ENCODE measurements at places on chromosomes 2 and 18. TPM values are rescaled to one million over a fixed set of nuclear protein-coding genes. Genes with fewer than 3 reads are reported as not detected.
A peak's percentile ranks its signal among the peaks of the same experiment; 100 is the strongest.

DNA sequence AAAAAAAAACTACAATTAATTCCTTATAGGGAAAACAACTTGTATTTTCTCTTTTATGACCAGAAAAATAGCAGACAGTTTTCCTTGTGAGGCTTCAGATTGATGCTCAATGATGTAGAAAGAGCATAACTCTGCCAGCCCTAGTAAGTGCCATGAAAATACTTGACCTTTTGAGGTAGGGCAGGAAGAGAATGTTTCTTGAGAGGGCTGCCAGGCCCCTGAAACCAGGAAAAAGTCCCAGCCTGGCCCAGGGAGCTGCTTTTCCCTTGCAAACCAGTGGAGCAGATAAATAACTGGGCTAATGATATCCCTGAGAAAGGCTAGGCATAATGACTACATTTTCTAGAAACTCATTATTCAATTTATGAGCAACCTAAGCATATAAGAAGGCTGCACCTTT, 126.8 kb downstream of the SLC8A1 start:
- no peak for DNase-seq
- peaks cover 5% of the 10 kb centered on the region for H3K4me1 ChIP-seq
- no peak overlapping the region for H3K4me3 ChIP-seq

DNA sequence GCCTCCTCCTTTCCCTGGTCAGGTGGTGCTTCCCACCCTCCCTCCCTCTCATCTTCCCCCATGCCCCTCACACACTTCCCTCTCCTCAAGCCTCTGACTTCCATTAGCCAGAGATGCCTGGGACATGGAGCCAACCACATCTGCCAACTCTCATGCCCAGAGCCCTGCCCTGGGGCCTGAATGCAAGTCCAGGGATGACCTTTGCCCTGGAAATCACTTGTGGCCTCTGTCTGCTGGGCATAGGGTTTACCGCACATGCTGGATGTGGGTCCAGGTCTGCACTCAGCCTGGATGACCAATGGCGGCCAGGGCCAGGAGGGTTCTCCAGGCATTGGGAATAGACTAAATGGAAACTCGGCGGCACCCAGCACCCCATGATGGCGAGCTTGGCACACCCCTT, 98.9 kb downstream of the SEPTIN10 start:
- peak overlapping the region; percentile 30 for H3K27ac ChIP-seq
- peaks cover 3% of the 10 kb centered on the region for H3K4me1 ChIP-seq
- H3K36me3 ChIP-seq, result no peaks in the 10 kb centered on the region
- H3K27me3 ChIP-seq, result no peaks in the 10 kb centered on the region
- DNase-seq, result no peak

DNA sequence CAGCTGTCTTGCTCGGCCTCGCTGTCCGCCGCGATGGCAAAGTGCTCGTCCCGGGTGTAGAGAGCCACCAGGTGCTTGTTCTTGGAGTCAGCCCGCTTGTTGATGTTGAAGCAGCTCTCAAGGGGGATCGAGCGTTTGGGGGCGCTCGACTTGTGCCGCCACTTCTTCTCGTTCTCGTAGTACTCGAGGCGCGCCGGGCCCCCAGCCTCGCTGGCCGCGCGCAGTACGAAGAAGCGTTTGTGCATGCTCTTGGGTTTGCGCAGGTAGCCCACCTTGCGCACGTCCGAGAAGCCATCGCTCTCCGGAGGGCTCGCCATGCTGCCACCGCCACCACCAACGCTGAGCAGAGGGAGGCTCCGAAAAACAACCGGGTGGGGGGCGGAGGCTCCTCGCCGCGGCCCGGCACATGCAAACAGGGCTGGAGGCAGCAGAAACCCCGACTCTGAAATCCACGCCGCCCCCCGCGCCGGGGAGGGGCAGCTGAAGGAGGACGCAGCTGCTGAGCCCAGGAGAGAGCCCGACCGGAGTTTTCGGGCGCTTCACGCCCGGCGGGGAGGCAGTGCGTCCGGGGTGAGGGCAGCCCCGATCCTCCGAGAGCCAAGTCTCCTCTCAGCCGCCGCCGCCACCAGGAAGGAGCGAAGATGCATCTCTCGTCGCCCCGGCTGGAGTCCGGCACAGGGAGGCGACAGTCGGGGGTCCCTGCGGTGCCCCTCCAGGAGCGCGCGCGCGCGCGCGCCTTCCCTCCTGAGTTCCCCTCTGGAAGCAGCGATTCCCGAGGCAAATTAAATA, 1.0 kb downstream of the IRS1 start:
- peak overlapping the region; percentile 83 for H3K4me3 ChIP-seq
- DNase-seq, result peak; percentile 48

- peaks cover 6% of the 10 kb centered on the region for H3K36me3 ChIP-seq
- peak overlapping the region; percentile 3 for H3K27ac ChIP-seq
- peaks cover 68% of the 10 kb centered on the region for H3K4me1 ChIP-seq
- H3K27me3 ChIP-seq, result no peaks in the 10 kb centered on the region
Measured at GRCh38 chr2:47888581-47889280, 17.6 kb downstream of the FBXO11 start.

GRCh38 chr2:234716271-234716670, 219.4 kb upstream of the ARL4C start:
- H3K4me1 ChIP-seq, result no peaks in the 10 kb centered on the region
- peaks cover 8% of the 10 kb centered on the region for H3K27me3 ChIP-seq
- DNase-seq, result no peak
- no peaks in the 10 kb centered on the region for H3K36me3 ChIP-seq
- H3K4me3 ChIP-seq, result no peak overlapping the region

DNA sequence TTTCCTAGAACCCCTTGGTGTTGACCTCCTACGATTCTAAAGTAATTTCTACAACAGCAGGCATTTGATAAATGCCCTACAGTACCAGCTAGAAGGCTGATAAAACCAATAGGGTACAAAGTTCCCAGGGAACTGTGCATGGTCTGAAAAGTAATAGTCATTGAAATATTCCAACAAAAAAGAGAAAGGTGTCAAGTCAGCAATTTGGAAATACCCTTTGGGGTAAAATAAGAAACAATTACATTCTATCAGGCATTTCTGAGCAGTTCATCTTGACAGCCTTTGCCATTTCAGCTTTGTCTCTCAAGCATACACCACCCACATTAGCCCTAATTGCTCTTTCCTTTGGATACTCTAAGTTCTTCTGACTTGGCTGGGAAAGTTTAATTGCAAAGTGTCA, 542.9 kb upstream of the DDX18 start:
- H3K27me3 ChIP-seq, result no peaks in the 10 kb centered on the region
- no peak for DNase-seq
- no peak overlapping the region for H3K27ac ChIP-seq
- H3K4me3 ChIP-seq, result no peak overlapping the region
- H3K36me3 ChIP-seq, result no peaks in the 10 kb centered on the region

- H3K27me3 ChIP-seq, result peaks cover 64% of the 10 kb centered on the region
- H3K4me3 ChIP-seq, result no peak overlapping the region
- no peaks in the 10 kb centered on the region for H3K36me3 ChIP-seq
- H3K4me1 ChIP-seq, result peaks cover 19% of the 10 kb centered on the region
- H3K27ac ChIP-seq, result no peak overlapping the region
Measured at GRCh38 chr18:22173221-22173927, 4.0 kb downstream of the GATA6 start.

- no peaks in the 10 kb centered on the region for H3K4me1 ChIP-seq
- no peak overlapping the region for H3K27ac ChIP-seq
- no peak overlapping the region for H3K4me3 ChIP-seq
- no peaks in the 10 kb centered on the region for H3K27me3 ChIP-seq
- DNase-seq, result no peak
Measured at GRCh38 chr18:77815666-77816338, 566.2 kb downstream of the GALR1 start.

- DNase-seq, result no peak
- no peaks in the 10 kb centered on the region for H3K4me1 ChIP-seq
- H3K27me3 ChIP-seq, result no peaks in the 10 kb centered on the region
- H3K4me3 ChIP-seq, result no peak overlapping the region
Measured at GRCh38 chr2:132496555-132496954, 80.0 kb downstream of the GPR39 start.

- H3K4me3 ChIP-seq, result no peak overlapping the region
- H3K4me1 ChIP-seq, result peaks cover 3% of the 10 kb centered on the region
- H3K27me3 ChIP-seq, result peaks cover 7% of the 10 kb centered on the region
Measured at GRCh38 chr18:45802814-45803492, 22.5 kb upstream of the SIGLEC15 start.

DNA sequence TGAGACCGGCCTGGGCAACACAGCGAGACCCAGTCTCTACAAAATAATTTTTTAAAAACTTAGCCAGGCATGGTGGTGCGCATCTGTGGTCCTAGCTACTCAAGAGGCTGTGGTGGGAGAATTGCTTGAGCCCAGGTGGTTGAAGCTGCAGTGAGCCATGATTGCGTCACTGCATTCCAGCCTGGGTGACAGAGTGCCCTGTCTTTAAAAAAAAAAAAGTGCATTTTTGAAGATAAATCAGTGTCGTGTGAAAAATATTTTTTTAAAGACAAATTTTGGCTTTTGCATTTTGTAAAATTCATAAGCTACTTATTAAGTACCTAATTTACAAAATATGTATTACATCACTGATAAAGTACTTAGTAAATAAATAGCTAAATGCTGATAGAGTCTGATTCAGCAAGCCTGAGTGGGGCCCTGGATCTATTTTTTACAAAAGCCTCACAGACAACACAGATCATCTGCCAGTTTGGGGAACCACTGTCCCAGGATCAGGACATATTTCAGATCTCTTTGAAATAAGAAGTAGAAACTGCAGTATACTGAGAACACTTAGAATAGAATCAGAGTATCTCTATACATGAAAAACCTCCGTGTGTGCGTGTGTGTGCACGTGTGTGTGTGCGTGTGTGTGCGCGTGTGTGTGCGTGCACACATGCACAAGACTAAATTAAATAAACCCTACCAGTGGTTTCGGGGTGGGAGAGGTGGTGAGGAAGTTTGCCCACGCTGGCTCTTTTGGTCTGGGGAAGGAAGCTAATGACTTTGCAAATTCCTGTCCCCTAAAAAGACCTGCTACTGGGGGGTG, 61.6 kb downstream of the AAK1 start:
- H3K27me3 ChIP-seq, result no peaks in the 10 kb centered on the region
- H3K4me1 ChIP-seq, result peaks cover 91% of the 10 kb centered on the region
- peak overlapping the region; percentile 69 for H3K27ac ChIP-seq
- peak; percentile 25 for DNase-seq

DNA sequence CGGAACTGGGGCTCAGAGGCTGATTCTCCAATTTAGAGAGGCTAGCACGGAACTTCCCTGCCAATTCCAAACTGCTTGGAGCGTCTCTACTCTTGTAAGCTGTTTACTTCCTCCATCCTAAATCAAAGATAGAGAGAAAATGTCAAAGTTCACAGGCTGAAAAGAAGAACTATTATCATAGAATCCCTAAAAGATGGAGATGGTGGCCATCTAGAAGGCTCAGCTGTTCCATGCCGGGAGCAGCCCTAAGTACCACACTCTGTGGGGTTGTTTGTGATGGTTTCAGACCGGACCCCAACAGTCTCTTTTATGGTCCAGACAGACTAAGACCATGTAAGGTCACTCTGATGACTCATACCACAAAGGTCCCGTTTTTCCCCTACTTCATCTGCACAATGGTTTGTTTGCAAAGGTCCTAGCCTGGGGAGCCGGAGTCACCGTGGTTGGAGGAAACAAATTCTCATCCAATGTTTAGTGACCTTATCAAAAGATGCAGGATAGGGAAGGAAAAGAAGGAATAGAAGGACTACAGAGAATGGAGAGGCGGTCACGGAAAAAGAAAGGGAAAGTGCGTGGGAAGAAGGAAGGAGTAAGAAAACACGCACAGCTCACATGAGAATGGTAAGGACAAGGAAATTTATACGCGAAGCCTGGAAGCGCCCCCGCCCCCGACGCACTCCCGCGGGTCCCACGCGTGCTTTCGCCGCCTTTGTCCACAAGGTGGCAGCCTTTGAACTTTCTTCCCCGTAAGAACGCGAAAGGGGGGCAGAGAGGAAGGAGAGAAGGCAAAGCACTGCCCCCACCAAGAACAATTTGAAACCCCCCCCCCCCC, 453 bp upstream of the ANTXR1 start:
- no peaks in the 10 kb centered on the region for H3K36me3 ChIP-seq
- H3K4me3 ChIP-seq, result peak overlapping the region; percentile 68
- no peak overlapping the region for H3K27ac ChIP-seq
- H3K27me3 ChIP-seq, result peaks cover 33% of the 10 kb centered on the region
- peak; percentile 53 for DNase-seq

GRCh38 chr18:21303895-21304294, 61.9 kb downstream of the GREB1L start:
- H3K36me3 ChIP-seq, result no peaks in the 10 kb centered on the region
- no peak overlapping the region for H3K4me3 ChIP-seq
- no peaks in the 10 kb centered on the region for H3K4me1 ChIP-seq
- no peak overlapping the region for H3K27ac ChIP-seq
- H3K27me3 ChIP-seq, result peaks cover 14% of the 10 kb centered on the region

- peaks cover 1% of the 10 kb centered on the region for H3K27me3 ChIP-seq
- no peak overlapping the region for H3K4me3 ChIP-seq
- no peak for DNase-seq
- no peaks in the 10 kb centered on the region for H3K4me1 ChIP-seq
- no peak overlapping the region for H3K27ac ChIP-seq
- H3K36me3 ChIP-seq, result no peaks in the 10 kb centered on the region
Measured at GRCh38 chr2:111238296-111238695, 117.6 kb downstream of the BCL2L11 start.

DNA sequence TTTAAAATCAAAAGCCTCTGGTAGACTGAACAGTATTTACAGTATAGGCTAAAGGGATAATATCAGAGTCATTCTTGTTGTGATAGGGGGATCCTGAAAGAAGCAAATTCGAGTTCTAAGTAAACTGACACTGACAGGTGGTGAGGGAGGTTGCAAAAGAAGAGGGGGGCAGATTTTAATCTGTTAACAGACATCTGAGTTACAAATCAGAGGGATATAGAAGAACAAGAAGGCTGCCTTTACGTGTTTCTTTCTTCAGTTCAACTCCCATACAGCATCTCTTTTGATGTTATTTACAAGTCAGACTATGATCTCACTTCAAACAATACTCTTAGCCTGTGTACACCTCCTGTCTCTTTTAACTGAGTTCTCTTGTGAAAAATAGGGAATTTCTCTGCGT, 16.3 kb upstream of the ITGA4 start:
- peaks cover 34% of the 10 kb centered on the region for H3K4me1 ChIP-seq
- no peak overlapping the region for H3K27ac ChIP-seq
- H3K27me3 ChIP-seq, result no peaks in the 10 kb centered on the region
- H3K4me3 ChIP-seq, result no peak overlapping the region

SCN2A gene
- 0.10 TPM for total RNA-seq

RAPH1 gene
- total RNA-seq, result 8.6 TPM

FBLN7 gene
- 39.0 TPM for total RNA-seq

CNDP1 gene
- not detected for total RNA-seq

GPR75 gene
- total RNA-seq, result 0.10 TPM
